SJSA1 (cell line): ENCODE measurements at places on chromosomes 2 and 18. TPM values are rescaled to one million over a fixed set of nuclear protein-coding genes. Genes with fewer than 3 reads are reported as not detected.

GRCh38 chr2:9708683-9709538 is 78.1 kb upstream of the YWHAQ start:
- no peaks in the 10 kb centered on the region for H3K27me3 ChIP-seq
- H3K4me3 ChIP-seq = no peak overlapping the region
- H3K27ac ChIP-seq = no peak overlapping the region
- no peaks in the 10 kb centered on the region for H3K36me3 ChIP-seq
- DNase-seq = no peak

- no peak overlapping the region for H3K4me3 ChIP-seq
- DNase-seq = peak; percentile 28
- H3K27me3 ChIP-seq = no peaks in the 10 kb centered on the region
- no peaks in the 10 kb centered on the region for H3K36me3 ChIP-seq
Measured at GRCh38 chr2:148674063-148675020, 29.8 kb downstream of the EPC2 start.

DNA sequence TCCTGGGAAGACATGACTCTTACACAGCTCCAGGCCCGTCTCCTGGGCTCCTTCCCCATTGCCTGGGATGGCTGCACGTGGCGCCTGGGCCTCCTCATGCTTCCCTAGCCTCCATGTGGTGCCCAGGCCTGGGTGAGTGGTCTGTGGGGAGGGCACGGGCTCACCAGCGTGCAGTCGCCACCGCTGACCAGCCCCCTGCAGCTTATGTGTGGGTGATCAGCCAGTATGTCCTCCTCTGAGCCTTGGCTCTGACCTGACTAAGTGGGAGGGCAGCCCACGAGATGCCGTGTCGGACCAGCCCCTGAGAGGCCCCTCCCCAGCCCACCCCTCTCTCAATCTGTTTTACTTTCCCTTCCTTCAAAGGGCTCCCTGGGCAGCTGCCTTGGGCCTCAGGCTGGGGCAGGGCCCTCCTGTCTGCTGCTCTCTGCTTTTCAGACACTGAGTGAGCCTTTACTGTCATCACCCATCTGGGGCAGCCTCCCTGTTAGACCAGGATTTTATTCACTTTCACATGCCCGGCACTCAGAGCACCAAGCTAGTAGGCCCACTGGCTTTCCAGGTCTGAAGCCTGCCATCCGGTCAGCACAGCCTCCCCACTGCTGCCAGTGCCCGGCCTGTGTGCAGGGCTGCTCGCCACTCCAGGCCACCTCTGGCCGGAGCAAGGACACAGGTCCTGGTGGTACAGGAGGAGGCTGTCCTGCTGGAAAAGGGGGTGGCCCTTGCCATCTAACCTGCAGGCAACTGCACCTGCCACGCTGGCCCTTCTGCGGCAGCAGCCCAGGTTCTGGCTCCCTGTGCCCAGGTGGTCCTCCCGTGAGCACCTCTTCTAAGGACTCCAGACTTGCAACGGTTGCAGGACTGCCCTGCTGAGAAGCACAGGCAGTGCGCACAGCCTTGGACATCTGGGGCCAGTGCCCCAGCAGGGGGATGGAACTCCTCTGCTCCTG is 84.9 kb upstream of the HPCAL1 start:
- H3K27me3 ChIP-seq = no peaks in the 10 kb centered on the region
- H3K36me3 ChIP-seq = no peaks in the 10 kb centered on the region
- H3K4me3 ChIP-seq = no peak overlapping the region
- peaks cover 4% of the 10 kb centered on the region; the same call in 1 of the 2 replicates for H3K4me1 ChIP-seq
- no peak overlapping the region for H3K27ac ChIP-seq

The TYMS gene
- total RNA-seq = 113 and 123 TPM in 2 replicates

- no peak overlapping the region for H3K4me3 ChIP-seq
- no peak for DNase-seq
- H3K36me3 ChIP-seq = no peaks in the 10 kb centered on the region
- no peak overlapping the region for H3K27ac ChIP-seq
Measured at GRCh38 chr2:168430431-168430830, 25.6 kb upstream of the CERS6 start.

GRCh38 chr2:639703-640102 is 37.5 kb downstream of the TMEM18 start:
- H3K4me3 ChIP-seq = no peak overlapping the region
- no peaks in the 10 kb centered on the region for H3K36me3 ChIP-seq
- DNase-seq = no peak
- peaks cover 4% of the 10 kb centered on the region; the same call in 1 of the 2 replicates for H3K4me1 ChIP-seq

DNA sequence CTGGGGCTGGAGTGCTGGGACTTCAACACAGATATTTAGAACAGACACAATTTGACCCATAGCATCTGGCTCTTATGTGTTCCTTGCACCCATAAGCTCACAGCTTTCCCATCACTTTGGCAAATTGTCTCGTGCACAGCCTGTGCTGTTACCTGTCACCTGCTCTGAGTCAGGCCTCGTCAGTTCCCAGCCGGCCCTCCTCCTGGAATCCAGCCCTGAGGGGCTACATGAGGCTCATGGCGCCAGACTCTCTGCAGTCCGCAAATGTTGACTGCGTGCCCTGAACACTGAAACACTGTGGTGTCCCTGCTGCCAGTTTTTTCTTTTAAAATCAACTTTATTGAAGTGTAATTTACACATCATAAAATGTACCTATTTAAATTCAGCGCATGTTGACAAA is 65.4 kb upstream of the BZW1 start:
- H3K27me3 ChIP-seq = no peaks in the 10 kb centered on the region
- no peaks in the 10 kb centered on the region for H3K36me3 ChIP-seq
- peaks cover 16% of the 10 kb centered on the region for H3K4me1 ChIP-seq
